Lower leg skin (tissue), 4 donors: ENCODE measurements at places on chromosomes 2 and 18.

DNA sequence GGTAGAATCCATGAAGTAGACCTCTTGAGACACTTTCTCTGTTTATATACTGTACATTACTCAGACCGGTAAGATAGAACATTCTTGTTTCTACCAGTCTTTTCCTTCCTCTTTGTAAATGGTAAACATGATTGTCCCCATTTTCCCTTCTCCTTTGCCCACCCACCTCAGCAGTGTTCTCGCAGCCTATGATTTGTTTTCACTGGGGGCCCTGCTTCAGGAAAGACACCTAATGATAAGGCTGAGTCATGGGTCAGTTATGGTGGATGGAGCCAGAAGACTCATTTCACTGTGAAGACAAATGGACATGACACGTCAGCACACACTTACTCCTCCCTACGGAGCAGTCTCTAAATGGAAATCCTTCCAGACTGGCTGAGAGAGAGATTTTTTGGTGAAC lies 23.7 kb downstream of the CENPO start:
- no peak for DNase-seq

DNA sequence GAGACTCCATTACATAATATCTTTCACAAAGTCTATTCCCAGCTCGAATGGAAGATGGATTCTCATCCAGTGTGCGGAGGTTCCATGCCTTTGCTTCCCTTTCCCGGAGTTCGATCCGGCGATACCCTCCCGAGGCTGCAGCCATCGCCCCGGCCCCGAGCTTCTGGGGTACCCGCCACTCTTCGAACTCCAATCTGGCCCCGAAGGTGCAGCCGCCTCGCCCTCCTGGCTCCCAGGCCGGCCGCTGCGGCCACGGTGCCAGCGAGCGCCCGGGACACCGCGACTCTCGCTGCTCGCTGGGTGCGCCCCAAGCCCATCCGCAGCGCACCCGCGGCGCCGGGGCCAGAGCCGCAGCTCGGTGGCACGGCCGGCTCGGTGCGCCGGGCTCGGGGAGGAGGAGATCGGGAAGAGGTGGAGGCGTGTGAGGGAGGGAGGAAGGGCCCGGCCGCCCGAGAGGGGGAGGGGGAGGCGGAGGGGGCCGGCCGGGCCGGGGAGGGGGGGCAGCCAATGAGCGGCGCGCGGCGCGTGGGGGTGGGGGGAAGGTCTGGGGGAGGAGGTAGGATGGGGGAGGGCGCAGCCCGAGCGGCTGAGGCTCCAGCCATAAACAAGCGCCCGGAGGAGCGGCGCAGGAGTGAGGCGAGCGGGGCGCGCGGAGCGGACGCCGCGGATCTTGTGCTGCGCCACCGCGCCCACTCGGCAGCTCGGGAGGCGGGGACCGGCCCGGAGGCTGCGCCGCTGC lies at the start of gene CRIM1:
CRIM1 (plus strand) TSS at position 628 of the 739 bp plus-strand sequence. CDS start 515 bp downstream, outside the sequence.
- peak; percentile 77 for DNase-seq

- peak; percentile 39 for DNase-seq
Observed at GRCh38 chr2:201978986-201979385, 54.7 kb upstream of the FZD7 start.

DNA sequence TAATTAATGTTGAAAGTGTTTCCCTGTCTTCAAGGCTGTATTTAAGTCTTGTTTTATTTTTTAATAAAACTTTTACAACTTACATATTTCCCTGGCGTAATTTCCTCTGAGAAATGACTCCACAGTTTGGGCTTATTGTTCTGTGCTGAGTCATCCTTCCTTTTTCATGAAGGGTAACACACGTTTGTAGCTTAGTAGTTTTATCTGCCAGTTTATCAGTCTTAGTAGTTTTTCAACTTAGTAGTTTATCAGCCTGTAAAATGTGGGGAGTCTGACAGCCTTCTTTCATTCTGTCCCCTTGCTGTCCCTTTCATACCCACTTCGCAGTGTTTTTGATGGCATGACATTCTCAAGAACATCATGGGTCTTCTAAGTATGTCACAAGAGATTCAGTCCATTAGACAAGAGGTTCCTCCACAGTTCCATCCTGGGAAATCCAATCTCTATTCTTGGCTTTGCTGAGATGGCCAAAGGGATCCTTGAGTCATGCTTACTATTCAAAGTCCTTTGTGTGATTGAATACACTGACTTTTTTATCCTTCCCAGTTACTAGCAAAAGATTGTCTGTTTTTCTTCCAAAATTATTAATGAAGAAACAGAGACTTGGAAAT lies 60.0 kb upstream of the SGPP2 start:
- DNase-seq: no peak

DNA sequence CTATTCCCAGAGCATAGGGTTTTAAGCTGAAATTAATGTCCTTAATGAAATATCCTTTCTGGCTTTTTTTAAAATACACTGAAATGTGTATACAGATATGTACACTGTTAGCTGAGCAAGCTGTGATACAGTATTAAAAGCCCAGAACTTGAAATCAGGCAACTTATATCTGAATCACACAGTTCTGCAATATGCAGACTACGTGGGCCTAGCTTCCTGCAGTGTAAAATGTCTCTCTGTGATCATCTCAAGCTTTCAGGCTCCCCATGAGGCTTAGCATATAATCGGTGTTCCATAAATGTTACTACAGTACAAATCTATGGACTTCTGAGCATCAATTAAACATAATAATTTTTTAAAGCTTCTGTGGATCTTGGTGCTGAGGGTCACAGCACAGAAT lies 8.2 kb downstream of the FBXO15 start:
- DNase-seq: no peak

DNA sequence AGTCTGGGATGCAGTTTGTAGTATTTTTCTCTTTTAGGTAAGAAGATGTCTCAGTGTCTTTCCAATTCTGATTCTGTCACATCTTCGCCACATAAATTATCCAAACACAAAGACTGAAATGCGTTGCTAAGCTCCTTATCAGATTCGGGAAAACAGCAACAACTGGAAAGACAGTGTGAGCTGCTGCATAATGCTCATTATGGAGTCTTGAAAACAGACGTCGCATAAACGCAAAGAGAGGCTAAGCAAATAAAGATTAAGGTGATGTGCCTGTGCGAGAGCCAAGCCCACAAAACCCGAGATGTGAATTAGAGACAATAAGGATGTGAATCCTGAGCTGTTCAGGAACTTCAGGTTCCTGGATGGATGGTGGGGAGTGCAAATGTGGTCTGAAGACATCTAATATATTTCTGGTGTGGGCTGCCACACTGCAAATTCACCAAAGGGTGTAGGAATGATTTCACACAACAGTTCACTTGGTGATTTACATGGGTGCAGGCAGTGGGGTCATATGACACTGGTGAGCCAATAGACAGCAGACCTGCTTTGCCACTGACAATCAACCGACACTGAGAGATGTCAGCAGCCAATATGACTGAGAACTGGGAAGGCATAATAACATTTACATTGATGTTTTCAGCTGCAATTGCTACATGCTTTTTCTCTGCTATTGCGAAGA lies 195.8 kb downstream of the MTX2 start:
- no peak for DNase-seq

- DNase-seq: no peak
Observed at GRCh38 chr2:166410828-166411472, 35.2 kb upstream of the SCN9A start.

GRCh38 chr2:86442642-86443005 lies 1.5 kb downstream of the KDM3A start:
- peak; percentile 94 for DNase-seq

- DNase-seq: no peak
Observed at GRCh38 chr2:19409046-19409445, 50.6 kb upstream of the OSR1 start.

GRCh38 chr2:149651229-149651628 lies 63.7 kb upstream of the MMADHC start:
- DNase-seq: no peak

DNA sequence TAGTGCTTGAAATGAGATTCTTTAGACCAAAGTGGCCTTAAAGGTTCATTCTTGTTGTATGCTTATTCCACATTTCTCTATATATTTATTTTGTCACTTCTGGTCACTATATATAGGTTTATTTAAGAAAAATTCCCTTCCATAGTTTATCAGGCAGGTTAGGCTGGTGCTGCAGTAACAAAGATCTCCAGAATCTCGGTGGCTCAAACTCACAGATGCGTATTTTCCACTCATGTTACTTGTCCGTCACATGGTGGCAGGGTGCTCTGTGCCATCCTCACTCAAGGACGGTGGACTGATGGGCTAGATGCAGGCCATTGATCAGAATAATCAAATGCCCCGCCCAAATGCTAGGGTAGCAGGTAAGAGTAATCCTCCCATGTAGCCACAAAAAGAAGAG lies 19.8 kb downstream of the SPTBN1 start:
- no peak for DNase-seq

- DNase-seq: no peak
Observed at GRCh38 chr2:170713543-170714380, 1.4 kb upstream of the SP5 start.

DNA sequence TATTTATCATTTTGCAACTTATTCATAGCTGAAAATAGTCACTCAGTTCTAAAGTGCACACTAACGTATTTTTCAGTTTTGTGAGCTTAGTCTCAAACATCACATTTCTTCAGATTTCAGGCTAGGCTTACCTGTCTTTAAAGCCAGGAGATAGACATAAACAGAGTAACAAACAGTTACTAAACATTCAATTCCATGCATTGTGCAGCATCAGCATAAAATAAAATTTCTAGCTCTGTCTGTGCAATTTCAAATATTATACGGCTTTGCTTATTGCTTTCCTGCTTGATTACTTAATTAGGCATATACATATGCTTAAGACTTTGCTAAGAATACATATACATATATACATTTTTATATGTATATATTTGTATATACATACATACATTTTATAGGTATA lies 637.0 kb downstream of the NR4A2 start:
- no peak for DNase-seq

- no peak for DNase-seq
Observed at GRCh38 chr2:12167525-12168317, 421.3 kb downstream of the LPIN1 start.

DNA sequence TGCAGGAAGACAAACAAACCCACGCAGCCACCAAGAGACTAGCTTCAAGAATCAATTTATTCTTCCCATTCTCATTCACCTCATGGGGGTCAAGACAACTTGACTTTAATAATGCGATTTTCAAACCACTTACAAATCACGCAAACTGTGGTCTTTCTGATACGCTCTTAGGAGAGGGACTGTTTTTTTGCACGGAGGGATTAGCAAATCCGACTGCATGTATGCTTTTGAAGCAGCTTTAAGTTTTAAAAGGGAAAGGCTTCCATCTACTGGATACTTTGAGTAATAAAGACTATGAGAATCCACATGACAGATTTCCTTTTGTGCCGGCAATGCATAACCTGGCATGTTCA lies 322.9 kb upstream of the KCNJ3 start:
- DNase-seq: no peak

GRCh38 chr18:64037812-64038414 lies 68.0 kb downstream of the SERPINB8 start:
- DNase-seq: no peak

GRCh38 chr18:62844850-62845643 lies 129.7 kb downstream of the PHLPP1 start:
- DNase-seq: no peak

DNA sequence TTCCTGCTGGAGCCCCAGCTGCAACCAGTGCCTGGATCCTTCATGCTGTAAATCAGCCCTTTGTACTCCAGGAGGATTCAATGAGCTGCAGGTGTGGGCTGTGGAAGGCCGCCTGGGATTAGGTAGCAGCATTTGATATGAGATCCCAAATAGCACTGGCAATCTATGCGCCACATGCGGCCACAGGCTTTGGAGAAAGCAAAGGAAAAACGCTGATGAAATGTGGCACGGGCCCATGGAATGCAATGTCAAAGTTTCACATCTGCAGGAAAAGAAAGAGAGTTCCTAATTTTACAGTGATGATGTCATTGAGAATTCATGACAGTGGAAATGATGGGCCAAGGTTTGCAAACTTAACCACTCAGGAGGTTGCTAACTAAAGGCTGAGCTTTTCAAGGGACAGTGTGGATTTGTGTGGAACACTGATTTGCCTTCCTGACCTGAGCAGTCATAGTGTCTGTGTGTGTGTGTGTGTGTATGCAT lies 216.4 kb upstream of the OSR1 start:
- peak; percentile 38 for DNase-seq

DNA sequence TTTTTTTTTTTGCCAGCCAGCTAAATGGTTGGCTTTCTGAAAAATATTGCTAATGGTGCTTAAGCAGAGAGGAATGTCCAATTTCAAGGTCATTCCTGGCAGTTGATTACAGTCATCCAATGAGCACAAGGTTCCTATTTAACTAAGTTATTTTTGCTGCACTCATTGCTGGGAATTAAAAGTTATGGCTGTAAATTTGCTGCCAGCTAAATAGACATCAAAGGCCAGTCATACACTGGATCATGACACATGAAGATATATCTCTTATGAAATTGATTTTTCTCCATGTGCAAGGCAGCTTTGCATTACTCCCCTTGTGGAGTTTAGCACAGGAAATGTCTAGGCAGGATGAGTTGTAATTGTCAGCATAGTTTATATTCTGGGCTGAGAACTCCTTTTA lies 1898.4 kb upstream of the CELF4 start:
- no peak for DNase-seq

GRCh38 chr2:236298924-236299475 lies 34.8 kb upstream of the ASB18 start:
- DNase-seq: no peak

- no peak for DNase-seq
Observed at GRCh38 chr2:66435549-66435875, 587 bp downstream of the MEIS1 start.

GRCh38 chr2:176793792-176794191 lies 418.8 kb upstream of the HNRNPA3 start:
- no peak for DNase-seq

DNA sequence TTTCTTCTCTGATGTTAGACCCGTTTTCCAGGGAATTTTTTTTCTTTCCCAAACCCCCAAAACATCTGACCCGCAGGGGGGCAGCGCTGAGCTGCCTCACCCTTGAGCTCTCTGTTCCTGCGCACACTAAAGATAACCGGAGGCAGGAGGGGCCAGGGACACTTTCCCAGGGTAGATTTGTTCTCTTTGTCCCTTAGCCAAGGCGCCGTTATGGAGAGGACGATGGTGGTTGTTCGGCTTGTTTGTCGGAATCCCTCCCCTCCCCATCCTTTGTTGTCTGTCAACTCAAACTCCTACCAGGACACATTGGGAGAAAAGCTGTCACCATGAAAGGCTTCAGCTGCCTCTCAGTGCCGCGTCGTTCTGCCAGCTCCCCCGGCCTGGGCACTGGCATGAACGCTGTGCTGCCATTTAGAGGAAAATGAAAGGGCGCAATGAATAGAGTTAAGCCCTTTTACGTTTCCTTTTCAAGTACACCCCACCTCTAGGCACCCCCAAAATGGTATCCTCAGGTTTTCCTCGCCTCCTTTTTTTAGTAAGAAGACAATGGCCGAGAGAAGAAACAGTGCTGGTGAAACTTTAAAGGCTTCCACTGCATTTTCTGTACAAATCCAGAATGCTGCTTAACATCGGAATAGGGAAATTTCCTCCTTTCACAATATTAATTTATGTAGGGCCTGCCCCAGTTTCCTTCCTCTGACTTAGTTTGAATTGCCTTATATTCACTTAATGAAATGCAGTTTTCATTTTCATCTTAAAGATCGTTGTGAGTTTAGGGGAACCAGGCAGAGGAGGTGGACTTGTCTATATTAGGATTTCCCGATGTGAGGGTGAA lies 62.1 kb downstream of the RND3 start:
- DNase-seq: no peak
